ENCODE measurements at places on chromosomes 11 and 22.

DNA sequence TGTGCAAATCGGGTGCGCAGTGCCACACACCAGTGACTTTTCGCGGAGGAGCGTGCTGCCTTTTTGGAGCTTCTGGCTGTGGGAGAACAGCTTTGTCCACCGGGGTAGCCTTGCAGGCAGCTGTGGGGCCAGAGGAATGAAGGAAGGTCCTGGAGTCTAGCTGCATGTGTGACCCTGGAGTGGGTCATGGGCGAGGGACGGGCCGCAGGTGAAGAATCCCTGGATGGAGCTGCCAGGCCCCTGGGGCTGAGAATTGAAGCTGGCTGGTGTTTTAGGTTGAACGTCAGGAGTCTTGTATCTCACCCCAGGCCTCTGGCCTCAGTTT is 8.6 kb downstream of the CCND1 start:
- no peak for DNase-seq

DNA sequence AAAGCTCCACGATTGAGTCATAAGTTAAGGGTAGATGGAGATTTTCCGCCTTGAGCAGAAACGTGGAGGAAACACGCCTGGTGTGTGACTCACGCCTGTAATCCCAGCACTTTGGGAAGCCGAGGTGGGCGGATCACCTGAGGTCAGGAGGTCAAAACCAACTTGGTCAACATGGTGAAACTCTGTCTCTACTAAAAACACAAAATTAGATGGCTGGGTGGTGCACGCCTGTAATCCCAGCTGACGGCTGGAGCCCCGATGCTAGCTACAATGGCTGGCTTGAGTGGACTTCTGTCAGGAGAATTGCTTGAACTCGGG is 17.3 kb upstream of the DGCR8 start:
- no peak for DNase-seq

- DNase-seq = no peak
These were observed 51.8 kb upstream of the KIRREL3 start for GRCh38 chr11:127052404-127052803.

- DNase-seq = no peak
These were observed 14.3 kb downstream of the ADORA2A start for GRCh38 chr22:24441406-24442351.

GRCh38 chr11:60919320-60919719 is 4.9 kb upstream of the TMEM132A start:
- no peak for DNase-seq

GRCh38 chr11:74204701-74205100 is 33.6 kb downstream of the PPME1 start:
- DNase-seq = no peak

DNA sequence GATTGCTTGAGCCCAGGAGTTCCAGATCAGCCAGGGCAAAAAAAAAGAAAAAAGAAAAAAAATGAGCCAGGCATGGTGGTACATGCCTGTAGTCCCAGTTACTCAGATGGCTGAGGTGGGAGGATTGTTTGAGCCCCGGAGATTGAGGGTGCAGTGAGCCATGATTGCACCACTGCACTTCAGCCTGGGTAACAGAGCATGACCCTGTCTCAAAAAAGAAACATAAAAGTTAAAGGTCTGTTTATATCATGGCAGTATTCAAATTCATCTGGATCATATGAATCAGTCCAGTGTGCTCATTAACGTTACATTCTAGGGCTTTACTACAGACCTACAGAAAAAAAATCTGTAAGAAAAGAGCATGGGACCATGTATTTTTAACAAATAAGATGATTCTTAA is 13.9 kb downstream of the HSD17B12 start:
- no peak for DNase-seq

DNA sequence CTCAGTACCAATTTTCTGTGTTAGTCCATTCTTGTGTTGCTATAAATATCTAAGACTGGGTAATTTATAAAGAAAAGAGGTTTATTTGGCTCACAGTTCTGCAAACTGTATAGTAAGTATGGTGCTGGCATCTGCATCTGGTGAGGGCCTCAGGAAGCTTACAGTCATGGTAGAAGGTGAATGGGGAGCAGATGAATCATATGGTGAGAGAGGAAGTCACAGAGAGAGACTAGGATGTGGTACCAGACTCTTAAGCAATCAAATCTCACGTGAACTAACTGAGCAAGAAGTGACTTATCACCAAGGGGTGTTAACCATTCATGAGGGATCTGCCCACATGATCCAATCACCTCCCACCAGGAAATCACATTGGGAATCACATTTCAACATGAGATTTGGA is 60.8 kb upstream of the ZBED5 start:
- no peak for DNase-seq

GRCh38 chr11:10744206-10744605 is 6.8 kb upstream of the CTR9 start:
- no peak for DNase-seq

DNA sequence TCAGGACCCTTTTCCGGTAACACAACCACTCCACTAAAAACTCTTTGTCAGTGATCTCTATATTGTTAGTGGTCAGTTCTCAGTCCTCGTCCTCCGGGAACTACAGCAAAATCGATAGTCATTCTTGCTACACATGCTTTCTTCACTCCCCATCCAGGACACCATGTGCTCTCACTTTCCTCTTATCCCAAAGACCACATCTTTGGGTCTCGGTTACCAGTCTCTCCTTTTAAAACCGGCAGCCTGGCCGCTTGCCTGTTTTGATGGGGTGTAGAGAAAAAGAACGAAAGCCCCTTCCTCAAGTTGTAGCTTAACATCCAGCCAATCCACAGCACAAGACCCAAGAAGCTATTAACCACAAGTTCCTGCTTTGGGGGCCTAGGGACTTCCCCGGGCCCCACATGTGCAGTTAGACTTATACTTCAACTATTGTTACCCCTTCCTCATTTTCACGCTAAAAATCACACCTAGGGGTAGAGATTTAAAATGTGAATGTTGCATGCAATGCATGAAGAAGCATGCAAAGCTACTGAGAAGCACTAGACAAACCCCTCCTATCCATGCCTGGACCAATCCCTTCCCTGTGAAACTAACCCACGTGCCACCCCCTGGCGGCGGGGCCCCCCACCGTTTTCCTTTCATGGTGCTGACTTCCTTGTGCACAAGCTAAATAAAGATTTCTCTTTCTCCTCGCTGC is 1.5 kb upstream of the TOLLIP start:
- DNase-seq = no peak

DNA sequence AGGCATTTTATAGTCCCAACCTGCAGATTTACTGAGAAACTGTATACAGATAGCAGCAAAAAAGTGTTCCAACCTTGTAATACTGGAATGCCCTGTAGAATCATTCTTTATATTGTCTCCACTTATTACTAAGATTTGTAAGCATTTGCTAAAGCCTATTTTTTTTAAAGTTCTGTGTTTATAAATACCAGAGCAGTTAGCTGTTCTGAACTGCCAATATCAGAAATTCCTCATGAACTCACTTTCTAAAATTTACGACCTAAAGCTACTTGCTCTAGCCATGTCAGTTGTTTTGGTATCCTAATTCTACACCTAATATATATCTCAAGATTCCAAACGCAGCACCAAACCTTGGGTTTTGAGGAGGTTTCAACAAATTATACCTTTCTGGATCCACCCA is 103.2 kb downstream of the C11orf65 start:
- DNase-seq = no peak

DNA sequence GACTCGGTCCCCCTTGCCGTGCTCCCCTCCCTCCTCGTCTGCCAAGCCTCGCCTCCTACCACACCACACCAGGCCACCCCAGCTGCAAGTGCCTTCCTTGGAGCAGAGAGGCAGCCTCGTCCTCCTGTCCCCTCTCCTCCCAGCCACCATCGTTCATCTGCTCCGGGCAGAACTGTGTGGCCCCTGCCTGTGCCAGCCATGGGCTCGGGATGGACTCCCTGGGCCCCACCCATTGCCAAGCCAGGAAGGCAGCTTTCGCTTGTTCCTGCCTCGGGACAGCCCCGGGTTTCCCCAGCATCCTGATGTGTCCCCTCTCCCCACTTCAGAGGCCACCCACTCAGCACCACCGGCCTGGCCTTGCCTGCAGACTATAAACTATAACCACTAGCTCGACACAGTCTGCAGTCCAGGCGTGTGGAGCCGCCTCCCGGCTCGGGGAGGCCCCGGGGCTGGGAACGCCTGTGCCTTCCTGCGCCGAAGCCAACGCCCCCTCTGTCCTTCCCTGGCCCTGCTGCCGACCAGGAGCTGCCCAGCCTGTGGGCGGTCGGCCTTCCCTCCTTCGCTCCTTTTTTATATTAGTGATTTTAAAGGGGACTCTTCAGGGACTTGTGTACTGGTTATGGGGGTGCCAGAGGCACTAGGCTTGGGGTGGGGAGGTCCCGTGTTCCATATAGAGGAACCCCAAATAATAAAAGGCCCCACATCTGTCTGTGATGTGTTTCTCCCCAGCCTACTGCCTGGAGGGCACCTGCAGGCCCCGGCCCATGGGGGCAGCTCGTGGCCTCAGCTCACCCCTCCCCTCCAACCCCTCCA is 29.8 kb downstream of the CAPN1 start:
- no peak for DNase-seq

DNA sequence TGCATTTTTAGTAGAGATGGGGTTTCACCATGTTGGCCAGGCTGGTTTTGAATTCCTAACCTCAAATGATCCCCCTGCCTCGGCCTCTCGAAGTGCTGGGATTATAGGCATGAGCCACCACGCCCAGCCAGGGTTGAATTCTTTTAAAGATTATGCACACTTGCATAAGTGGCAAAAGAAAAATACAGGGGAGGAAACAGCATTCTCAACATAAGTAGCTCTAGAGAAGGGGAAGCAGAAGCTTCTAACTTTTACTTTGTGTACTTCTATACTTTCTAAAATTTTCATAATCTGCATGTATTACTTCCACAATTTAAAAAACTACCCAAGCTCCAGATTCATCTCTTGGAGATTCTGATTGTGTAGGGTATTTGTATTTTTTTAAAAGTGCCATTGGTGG is 108.0 kb downstream of the SLC1A2 start:
- no peak for DNase-seq

DNA sequence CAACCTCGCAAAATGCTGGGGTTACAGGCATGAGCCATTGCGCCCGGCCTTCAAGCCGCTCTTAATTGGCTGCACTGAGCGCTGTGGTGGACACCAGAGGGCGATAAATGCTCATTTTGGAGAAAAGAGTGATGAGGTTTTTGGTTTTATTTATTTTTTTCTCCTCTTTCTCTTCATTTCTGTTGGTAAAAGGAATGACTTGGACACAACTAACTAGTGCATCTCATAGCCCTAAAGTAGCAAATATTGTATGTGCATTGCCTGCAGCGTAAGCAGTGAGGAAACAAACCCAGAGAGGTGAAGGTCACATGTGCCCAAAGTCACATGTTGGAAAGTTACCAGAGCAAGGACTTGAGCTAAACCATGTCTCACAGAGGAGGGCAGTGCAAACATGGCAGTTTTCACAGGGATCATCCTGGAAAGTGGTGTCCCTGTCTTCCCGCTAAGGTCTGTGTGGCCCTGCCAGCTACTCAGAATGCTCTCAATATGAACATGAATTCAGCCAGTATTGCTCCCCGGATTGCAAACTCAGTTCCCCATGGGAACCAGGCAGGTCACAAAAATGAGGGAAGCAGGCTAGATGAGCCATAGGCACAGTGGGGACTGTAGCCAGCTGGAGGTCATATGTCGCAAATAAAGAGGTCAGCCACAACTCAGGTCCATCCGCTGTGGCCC is 8.6 kb upstream of the CD82 start:
- no peak for DNase-seq

GRCh38 chr22:22936180-22936914 is 48.7 kb downstream of the IGLL5 start:
- DNase-seq = no peak

DNA sequence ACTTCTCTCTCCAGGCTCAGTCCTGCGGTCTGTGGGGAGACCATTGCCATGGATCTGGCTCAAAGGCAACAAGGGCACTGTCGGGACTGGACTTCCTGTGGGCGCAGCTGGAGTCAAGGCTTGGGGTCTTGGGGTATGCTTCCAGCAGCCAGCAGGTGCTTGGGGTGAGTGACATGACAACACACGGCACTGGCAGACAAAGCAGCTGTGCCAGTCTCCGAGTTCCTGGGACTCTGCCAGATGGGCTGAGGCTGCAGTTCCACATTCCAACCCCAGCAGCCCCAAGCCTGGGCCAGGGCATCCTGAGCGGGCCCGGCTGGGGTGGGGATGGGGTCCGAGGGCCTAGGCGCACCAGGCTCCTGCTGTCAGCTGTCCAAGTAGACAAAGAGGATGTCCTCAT is 12.3 kb downstream of the GUCD1 start:
- no peak for DNase-seq

DNA sequence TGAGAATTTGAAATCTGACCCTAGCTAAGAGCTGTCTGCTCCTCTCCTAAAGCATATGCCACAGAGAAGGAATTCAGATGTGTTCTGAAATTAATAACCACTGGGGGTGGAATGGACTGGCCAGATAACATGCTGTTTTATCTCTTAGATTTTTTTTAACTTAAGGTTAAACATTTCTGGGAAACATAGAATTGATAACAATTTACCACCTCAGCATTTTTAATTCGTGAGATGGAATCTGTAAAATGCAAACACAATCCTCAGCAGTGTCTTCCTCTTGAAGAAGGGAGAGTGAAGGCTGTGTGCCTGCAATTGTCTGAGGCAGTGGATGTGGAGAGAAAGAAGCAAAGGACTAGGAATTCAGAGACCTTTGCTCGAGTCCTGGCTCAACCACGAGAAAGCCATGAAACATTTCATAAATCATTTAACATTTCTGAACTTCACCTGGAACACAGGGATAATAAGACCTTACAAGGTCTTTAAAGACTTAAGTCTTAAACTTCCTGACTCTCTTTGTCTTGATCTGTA is at the start of gene SLC5A12:
Gene SLC5A12 (minus strand): TSS at position 113 of the 528 bp plus-strand sequence. CDS start 346 bp downstream, outside the sequence.
- DNase-seq = no peak

- DNase-seq = no peak
These were observed 19.7 kb downstream of the RASD2 start for GRCh38 chr22:35560366-35560765.

DNA sequence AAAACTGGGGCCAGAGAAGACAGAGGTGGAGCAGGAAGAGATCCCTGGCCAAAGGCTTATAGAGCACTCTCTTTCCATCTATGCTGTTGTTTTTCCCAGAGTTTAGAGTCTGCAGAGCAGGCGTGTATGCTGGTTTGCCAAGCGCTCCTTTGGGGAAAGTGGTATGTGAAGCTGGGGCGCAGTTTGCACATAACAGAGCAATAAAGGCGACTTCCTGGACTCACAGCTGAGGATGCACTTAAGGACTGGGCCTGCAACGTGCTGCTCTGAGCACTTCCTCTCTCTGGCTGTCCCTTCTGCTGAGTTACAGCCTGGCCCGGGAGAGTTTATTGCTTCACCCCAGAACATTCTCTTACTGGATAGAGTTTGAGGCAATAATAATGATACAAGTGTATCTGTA is 41.7 kb downstream of the THAP12 start:
- DNase-seq = no peak

GRCh38 chr11:119332111-119332765 is 2.1 kb upstream of the RNF26 start:
- DNase-seq = no peak

DNA sequence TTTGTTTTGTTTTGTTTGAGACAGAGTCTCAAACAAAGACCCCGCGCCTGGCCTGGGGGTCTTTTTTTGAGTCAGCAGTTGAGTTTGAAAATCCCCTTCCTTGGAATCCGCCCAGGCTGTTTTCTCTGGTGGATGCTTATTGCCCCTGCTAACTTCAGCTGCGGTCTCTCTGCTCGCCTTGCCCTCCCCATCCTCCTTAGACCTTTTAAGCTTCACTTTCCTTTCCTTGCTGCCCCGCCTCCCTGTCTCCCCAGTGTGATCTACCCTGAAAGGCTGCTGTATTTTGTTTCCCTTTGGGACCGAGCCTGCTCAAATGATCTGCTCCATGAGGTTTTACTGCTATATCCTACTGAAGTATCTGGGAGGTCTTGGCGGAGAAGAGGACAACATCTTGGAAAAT is 2.5 kb downstream of the USP18 start:
- DNase-seq = no peak
